ENCODE measurements at places on chromosomes 11 and 22. TPM values are rescaled to one million over a fixed set of nuclear protein-coding genes. Genes with fewer than 3 reads are reported as not detected.

DNA sequence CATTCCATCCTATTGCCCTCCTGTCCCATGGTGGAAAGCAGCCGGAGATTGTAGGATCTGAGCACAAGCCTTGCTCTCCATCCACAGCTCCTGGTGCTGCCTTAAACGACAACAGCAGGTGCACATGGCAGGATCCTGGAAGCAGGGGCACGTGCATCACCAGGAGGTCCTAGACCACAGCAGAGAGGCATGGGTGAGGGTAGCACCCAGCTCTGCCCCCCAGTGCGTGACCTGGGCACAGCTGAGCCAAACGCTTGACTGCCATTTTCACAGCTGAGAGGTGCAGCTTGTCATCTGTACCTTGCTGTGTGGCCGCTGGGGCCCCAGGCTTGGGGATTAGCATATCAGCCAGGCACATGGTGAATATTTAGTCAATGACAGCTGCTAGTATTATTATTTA is 92.7 kb downstream of the NTM start:
- DNase-seq = no peak

HPS4 gene
- 42.3 TPM for total RNA-seq

DNA sequence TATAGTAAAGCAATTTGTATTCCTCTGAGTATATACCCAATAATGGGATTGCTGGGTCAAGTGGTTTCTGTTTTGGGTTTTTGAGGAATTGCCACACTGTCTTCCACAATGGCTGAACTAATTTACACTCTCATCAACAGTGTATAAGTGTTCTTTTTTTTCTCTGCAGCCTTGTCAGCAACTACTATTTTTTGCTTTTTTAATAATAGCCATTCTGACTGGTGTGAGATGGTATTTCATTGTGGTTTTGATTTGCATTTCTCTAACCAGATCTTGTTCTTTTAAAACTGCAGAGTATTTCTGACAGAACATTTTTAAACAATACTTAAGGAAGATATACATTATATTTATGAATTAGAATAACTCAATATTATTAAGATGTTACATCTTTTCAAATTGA is 1140.5 kb upstream of the CNTN5 start:
- DNase-seq = no peak

GRCh38 chr11:89405629-89406028 is 85.5 kb downstream of the NOX4 start:
- DNase-seq = peak; percentile 2

GRCh38 chr11:93846411-93846810 is 4.0 kb downstream of the VSTM5 start:
- no peak for DNase-seq

- peak; percentile 17 for DNase-seq
Measured at GRCh38 chr11:117816151-117816741, 8.3 kb downstream of the FXYD2 start.

TMEM25 gene
- 14.1 TPM for total RNA-seq

DNA sequence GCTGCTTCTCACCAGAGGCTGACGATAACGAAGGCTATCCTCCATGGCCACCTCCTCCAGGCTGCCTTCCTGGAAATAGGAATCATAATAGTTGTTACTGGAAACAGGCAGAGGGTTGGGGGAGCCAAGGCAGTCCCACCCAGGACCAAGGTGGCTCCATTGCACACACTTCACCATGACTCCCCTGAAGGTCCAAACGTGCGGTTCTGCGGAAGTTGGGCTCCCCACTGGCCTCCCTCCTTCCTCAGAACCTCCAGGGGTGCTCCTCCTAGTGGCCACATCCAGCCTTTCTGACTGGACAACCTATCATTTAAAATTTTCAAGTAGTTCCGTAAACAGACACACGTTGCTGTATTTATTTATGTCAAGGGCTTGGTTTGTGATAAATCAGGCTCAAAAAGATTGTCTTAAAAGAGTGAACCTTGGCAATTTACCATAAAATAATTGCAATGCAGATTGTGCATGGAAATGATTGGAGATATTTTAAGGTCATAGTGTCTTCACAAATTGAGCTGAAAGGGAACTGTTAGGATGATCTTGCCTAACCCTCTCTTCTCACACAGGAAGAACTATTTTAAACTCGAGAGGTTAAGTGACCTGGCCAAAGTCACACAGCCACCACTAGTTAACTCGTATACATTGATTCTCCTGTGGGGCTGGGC is 1.4 kb upstream of the TCN2 start:
- peak; percentile 55 for DNase-seq

- DNase-seq = no peak
Measured at GRCh38 chr11:6152126-6152525, 18.0 kb downstream of the OR52B2 start.

OAF gene
- 18.7 TPM for total RNA-seq

DNA sequence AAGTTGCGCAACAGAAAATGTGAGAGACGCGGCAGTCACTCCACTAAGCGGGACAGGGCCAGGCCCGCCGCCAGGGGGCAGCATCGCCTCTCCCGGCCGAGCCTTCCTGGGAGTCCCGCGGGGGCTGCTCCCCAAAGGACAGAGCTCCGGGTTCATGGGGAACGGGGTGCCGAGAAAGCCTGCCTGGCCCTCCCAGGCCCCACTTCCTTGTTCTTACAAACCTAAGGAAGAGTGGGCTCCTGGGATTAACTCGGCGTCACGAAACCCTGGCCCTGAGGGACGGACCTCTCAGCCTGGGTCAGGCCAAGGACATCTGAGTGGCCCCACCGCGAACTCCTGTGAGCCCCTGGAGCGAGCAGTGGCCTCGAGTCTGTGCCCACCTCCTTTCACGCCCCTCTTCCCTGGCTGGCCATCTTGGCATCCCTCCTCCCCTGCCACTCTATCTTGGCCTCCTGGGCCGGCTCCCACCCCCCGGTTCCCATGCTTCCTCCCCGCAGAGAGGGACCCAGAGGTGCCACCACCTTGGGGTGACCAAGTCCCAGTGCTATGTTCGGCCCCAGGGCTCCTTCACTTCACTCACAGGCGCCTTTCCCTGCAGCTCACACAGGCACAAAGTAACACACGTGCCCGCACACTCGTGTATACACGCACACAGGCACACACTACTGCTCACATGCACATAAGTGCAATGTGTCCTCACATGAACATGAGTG is 99.9 kb upstream of the FGF3 start:
- DNase-seq = peak; percentile 23

OR51E2 gene
- total RNA-seq = not detected

GRCh38 chr11:36000616-36001190 is 56.8 kb downstream of the LDLRAD3 start:
- DNase-seq = no peak

MTFP1 gene
- 32.2 TPM for total RNA-seq

DNA sequence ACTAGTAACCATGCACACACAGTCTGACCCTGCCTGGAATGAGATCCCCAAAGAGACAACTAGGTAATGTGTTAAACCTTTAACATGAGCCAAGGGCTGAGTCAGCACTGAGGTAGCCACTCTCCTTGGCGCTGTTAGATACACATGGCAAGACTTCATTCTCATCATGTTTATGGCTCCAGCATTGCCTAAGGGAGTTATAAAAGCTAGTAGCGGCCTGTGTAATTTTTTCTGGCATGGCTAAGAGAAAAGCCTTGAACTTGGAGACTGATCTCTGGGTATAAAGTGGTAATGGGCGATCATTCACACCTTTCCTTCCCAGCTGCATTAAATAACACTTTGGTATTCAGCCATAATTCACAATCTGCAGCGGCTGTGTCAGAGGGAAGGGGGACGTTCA is 779.7 kb upstream of the LRRC4C start:
- DNase-seq = no peak

DNA sequence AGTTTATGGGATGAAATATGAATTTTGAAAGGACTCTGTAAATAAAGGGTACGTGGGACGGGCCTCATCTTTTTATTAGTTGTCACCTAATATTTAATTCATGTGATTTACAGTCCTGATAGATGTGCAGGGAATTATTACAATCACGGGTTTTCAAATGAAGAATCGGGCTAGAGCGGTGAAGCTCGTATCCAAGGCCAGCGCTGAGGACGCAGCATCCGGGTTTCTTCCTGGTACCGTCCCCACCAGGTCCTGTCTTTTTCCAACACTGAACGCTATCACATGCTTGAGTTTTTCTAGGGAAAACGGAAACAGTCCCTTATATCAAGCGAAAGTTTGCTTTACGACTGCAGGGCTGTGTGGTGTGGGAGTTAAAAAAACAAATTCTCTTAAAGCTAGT is 787 bp downstream of the SMDT1 start:
- DNase-seq = peak; percentile 35

DNA sequence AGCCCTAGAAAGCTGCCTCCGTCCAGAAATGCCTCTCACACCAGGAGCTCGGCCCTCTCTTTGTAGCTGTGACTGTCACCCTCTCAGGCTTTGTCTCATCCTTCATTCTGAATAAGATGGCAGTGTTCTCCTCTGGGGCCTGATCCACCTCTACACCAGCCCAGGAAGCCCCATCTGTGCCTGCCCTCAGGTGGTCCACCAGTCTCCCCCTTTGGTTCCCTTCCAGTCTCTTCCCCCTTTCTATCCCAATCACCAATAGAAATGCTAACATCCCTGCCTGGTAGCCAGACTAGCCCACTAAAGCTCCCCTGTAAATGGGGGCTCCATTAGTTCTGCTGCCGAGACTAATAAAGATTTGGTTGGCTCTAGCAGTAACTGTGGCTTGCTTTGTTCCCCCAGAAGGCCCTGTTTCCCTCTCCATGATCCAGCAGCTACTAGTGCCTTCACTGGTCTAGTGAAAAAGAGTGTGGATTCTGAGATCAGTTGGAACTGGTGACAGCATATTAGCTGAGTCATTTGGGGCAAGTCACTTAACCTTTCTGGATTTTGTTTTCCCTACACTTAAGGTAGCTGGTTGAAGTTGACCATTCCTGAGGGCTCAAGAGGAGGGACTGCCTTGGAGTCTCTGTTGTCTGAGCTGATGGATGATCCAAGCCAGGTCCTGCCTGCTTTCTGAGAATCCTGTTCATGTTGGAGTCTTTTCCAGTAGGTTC is 16.2 kb downstream of the PLEKHB1 start:
- no peak for DNase-seq

- peak; percentile 57 for DNase-seq
Measured at GRCh38 chr22:24996420-24996952, 44.0 kb downstream of the KIAA1671 start.

DNA sequence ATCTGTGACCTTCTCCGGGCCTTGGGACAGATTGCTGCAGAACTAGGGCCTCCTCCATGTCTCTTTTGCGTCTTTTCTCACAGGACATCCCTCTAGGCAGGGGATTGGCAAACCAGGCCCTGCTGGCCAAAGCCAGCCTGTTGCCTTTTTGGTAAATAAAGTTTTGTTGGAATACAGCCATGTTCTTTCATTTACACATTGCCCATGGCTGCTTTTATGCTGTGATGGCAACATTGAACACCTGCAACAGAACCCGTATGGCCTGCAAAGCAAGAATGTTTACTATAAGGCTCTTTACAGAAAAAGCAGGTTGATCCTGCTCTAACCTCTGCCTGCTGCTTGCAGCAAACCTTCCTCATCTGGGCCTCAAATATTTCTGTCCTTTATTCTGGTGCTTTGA is 56.8 kb upstream of the B3GAT1 start:
- DNase-seq = no peak

Measured in LHCN-M2 (cell line).